ENCODE measurements at places on chromosomes 16 and 17. TPM values are rescaled to one million over a fixed set of nuclear protein-coding genes. Genes with fewer than 3 reads are reported as not detected.

- no peak for DNase-seq
Measured at GRCh38 chr16:3580251-3580651, 3.0 kb upstream of the NLRC3 start.

GRCh38 chr16:52817696-52818095 lies 235.0 kb downstream of the CHD9NB start:
- DNase-seq = no peak

- DNase-seq = no peak
Measured at GRCh38 chr16:65570261-65570660, 448.4 kb upstream of the CDH11 start.

DNA sequence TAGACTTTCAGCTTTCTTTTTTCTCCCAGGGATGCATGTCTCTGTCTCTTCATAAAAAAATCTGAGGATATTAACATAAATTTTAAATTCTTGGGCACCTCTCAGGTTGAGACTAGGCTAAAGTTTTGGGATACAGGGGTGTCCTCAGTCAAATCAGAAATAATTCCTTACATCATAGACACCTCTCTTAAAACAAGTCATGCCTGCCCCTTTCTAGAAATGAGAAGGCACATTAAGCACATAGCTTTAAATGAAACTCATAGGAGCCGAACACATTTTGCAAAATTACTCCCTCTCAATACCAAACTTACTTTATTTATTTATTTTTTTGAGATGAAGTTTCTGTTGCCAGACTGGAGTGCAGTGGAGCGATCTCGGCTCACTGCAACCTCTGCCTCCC lies 67.3 kb upstream of the BCAR1 start:
- no peak for DNase-seq

GRCh38 chr16:86898386-86898785 lies 320.0 kb downstream of the FOXL1 start:
- peak; percentile 47 for DNase-seq

GRCh38 chr17:1232786-1233185 lies 37.5 kb upstream of the BHLHA9 start:
- no peak for DNase-seq

DNA sequence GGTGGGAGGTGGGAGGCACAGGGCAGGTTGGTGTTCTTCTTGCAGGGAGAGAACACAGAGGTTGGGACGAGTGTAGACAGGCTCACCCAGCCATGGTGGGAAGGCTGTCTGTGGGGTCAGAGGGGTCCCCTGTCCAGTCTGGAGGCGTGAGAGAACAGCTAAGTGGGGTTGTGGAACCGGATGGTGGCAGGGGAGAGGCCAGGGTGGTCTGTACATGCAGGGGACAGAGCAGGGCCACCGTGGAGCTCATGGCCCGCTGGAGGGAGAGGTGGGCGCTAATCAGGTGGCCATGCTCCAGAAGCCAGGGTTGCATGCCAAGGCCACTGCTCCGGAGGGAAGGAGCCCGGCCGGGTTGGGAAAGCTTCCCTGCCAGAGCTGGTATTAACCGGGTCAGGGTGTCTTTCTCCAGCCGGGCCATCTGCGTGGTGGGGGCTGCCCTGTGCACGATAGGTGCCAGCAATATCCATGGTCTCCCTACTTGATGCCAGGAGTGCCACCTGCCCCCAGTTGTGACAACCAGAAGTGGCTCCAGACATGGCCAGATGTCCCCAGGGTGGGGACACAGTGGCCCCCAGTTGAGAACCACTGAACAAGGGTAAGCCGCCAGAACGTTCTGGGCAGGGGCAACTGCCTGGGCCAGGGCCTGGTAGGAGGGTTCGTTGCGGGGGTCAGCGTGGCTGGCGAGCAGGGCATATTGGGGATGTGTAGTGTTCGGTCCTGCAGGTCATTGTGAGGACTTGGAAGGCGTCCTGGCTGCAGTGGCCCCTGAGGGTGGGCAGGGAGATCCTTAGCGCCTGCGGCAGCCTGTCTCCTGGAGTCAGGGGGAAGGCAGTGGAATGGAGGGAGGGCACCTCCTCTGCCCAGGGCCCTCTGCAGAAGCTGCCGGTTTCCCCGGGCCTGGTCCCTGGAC lies 5.1 kb downstream of the SNN start:
- no peak for DNase-seq

- DNase-seq = peak; percentile 72
Measured at GRCh38 chr17:83195330-83196023, 116.1 kb downstream of the METRNL start.

DNA sequence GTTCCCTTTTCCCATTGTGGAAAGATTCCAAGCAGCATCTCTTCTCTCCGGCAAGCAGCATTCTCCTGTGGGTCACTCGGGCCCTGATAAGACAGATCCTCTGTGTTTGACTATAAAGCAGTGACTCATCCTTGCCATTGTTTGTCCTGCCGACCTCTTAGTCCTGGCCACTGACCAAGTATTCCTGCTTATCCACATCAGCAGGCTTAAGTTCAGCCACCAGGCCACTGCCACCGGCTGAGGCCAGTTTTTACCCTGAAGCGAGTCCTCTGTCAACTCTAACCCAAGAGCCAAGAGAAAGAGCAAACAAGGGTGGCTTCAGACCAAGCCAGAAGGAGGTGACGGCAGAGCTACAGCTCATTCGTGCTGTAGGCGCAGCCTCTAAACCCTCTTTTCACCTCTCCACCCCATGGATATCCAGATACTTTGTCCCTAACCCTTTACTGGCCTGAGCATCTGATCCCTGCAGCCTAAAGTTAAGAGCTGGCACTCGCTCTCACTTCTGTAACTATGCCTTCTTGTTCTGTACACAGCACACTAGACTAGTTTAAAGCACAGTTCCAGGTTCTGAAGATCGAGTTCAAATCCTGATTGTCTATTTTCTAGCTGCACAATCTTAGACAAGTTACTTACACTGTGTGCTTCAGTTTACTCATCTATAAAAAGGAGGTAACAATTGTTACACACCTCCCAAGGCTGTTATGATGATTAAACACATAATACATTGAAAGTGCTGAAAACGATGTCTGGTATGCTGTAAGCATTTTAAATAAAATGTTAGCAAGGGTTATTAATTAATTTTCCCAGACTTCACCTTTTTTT lies 31.0 kb downstream of the SOX9 start:
- DNase-seq = peak; percentile 67

GRCh38 chr16:51085271-51085670 lies 65.8 kb downstream of the SALL1 start:
- DNase-seq = no peak

- DNase-seq = no peak
Measured at GRCh38 chr16:7339700-7340099, 7.1 kb downstream of the RBFOX1 start.

DNA sequence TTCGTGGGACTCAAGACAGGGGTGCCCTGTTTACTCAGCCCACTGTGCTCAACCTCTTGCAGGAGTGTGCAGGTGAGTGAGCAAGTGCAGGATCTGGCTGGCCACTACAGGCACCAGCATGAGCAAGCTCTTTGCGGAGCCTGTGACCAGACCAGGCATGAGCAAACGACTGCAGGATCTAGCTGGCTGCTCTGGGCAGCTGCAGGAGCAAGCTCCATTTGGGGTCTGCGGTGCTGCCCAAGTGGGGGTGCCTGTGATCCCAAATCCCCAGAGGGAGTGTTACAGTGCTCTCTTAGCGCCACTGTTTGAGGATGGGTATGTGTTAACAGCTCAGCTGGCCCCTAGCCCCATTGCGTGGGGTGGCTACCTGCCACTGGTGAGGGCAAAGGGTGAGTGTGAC lies 2.4 kb downstream of the USP6 start:
- DNase-seq = no peak

DNA sequence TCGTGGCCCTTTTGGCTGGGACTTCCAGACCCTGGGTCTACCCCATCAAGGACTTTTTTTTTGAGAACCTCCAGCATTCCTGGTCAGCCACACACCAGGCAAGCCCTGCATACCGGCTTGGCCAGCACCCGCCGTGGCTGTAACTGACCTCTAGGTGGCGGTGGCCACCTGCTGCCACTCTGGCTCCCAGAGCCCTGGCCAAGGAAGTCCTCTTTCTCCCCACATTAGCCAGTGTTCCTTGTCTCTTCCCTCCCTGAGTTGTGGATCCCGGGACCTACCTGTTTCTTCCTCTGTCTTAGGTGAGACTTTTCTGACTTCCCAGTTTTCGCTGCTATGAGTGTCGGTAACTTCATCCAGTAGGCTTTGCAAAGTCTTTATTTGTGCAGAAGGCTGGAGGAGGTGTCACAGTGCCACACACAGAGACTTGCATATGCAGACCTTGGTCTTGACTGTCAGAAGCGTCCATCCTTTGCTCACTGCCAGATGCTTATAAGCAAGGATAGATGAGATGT lies 348.3 kb downstream of the CPPED1 start:
- peak; percentile 81 for DNase-seq

DNA sequence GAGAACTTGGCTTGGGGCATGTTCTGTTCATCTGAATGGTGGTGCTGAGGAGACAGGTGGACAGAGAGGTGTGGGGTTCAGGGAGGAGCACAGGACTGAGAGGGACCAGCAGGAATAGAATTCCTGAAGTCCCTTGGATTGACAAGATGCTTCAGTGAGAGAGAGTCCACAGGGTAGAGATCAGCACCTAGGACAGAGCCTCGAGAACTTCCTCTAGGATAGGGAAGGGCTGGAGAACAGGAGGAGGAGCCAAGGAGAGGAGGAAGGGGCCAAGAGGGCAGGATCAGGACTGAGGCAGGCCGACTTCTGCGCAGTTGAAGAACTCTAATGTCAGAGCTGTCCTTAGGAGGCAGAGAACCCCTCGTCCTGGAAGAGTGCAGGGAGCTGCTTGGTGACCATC lies 138.4 kb downstream of the PRKCB start:
- DNase-seq = no peak

- no peak for DNase-seq
Measured at GRCh38 chr17:64270885-64271284, 7.8 kb upstream of the TEX2 start.

DNA sequence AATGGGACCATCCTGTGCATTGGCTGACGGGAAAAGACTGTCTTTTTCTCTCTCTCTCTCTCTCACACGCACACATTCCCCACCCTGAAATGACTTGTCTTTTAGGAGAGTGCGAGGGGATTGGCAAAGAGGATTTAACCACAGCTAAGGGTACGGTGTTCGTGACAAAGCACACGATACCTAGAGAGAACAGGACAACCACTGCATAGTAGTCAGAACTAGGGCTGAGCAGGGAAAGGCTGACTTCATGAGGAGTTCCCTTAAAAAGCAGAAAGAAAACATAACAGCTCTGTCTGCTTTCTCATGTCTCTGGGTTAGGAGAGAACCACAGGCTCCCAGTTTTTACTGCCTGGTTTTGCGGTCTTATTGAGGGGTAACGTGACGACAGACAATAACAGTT lies 742.8 kb upstream of the SOX9 start:
- DNase-seq = no peak

CHST4 gene
- 0.38 TPM for total RNA-seq

PRCD gene
- 7.7 TPM for total RNA-seq

MPP2 gene
- total RNA-seq = 0.49 TPM

IL34 gene
- 3.3 TPM for total RNA-seq

KRTAP4-9 gene
- total RNA-seq = not detected

SCGB1C2 gene
- total RNA-seq = not detected

PRAC2 gene
- not detected for total RNA-seq

ZNF469 gene
- total RNA-seq = 2.1 TPM

ITGAD gene
- 0.20 TPM for total RNA-seq

MT4 gene
- not detected for total RNA-seq

SPNS2 gene
- 67.0 TPM for total RNA-seq

GPRC5C gene
- 48.6 TPM for total RNA-seq

TNFSF13 gene
- total RNA-seq = 101 TPM

PLK1 gene
- total RNA-seq = 1.8 TPM

Measured in upper lobe of right lung (tissue), 1 donor.